ENCODE measurements at places on chromosomes 12 and 14.
A peak's percentile ranks its signal among the peaks of the same experiment; 100 is the strongest.

- DNase-seq = no peak
Measured at GRCh38 chr12:47863467-47863866, 41.3 kb downstream of the VDR start.

DNA sequence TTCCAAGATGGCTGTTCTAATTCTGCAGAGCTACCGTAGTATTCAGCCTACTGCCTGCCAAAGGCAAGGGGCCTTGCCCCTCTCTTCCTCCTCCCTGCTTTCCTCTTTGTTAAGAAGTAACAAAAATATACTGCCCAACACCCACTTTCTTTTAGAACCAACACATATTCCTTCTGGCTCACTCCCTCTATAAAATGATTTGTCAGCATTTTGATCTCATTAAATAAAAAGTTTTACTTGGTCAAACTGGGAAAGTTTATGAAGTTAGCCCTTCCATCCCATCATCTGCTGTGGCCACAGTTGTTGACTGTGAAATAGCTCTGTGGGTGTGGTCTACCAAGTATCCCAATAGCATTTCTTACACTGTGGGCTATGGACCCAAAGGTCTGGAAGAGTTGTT lies 472.4 kb downstream of the ZFP36L1 start:
- no peak for DNase-seq

GRCh38 chr12:57057067-57057751 lies 7.3 kb upstream of the MYO1A start:
- DNase-seq = no peak

GRCh38 chr14:81147140-81147897 lies 73.4 kb downstream of the GTF2A1 start:
- no peak for DNase-seq

DNA sequence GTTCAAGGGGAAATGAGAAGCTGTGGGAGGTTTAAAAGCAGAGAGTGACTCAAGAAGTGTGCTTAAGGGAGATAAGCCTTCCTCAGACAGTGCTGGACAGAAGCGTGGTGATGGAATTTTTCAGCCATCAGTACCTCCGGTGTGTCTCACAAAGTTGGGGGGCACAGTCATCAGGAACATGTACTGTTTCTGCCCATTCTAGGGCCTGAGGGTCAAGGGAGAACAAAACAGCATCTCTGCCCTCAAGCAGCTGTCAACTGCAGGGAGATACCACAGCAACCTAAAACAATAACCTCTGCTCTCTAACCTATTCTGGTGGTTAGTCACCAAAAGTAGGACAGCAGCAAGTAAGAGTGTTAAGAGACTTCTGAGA lies 2.0 kb upstream of the STON2 start:
- no peak for DNase-seq

GRCh38 chr12:47024463-47024862 lies 55.0 kb upstream of the PCED1B start:
- no peak for DNase-seq

- no peak for DNase-seq
Measured at GRCh38 chr12:46659032-46659650, 166.7 kb downstream of the SLC38A4 start.

DNA sequence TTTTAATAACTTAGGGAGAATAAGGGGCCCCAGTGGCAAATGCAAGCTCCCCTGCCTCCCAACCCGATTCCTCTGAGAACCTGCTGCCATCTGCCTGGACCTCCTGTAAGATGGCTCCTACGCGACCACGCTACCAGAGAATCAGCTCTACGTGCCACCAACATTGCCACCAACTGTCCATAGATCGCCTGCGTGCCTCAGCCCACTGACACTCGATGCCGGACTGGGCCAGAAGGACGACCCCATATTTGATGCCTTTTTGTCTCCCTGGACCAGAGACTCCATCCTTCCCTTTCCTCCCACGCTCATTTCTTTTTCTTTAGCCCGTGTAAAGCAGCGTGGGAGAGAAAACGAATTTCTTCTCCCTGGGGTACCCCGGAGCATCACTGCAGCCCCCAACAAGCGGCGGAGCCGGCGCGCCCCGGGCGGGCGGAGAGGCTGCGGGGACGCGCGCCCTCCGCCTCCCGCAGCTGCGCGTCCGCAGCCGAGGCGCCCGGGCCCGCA lies 565 bp upstream of the KLHL42 start:
- DNase-seq = peak; percentile 48

DNA sequence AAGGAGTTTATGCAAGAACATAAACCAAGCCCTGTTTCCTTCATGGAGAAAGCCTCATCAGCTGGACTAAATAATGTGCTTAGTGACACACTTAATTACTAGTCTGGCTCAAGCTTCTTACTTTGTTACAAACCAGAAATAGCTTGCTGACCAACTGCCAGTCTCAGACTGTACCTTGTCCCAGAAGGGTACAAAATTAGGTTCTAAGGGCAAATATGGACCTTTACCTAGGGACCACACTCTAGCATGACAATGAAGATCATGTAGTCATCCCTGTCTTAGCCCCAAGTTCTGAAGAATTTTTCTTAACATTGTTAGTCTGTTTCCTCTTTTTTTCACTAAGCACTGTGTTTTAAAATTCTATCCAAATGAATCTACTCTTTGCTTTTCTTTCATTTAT lies 2.2 kb downstream of the AMN1 start:
- DNase-seq = no peak

GRCh38 chr12:6292606-6293005 lies 17.9 kb upstream of the PLEKHG6 start:
- no peak for DNase-seq

GRCh38 chr12:6899837-6900519 lies 4.6 kb upstream of the LRRC23 start:
- no peak for DNase-seq

GRCh38 chr14:37340353-37340752 lies 142.6 kb downstream of the MIPOL1 start:
- DNase-seq = no peak

GRCh38 chr12:69595689-69596088 lies 10.4 kb downstream of the CCT2 start:
- DNase-seq = no peak
